Activated T-helper 2 cell treated with anti-CD3 and anti-CD28 coated beads, Interferon-gamma antibody, Interleukin-2, Interleukin-4, amounts not matched to agents 10 μg/mL and 5 μg/mL and 100 μg/mL, durations not matched to agents 14 hours and 24 hours and 36 hours (primary cell): ENCODE measurements at places on chromosomes 1 and 21. TPM values are rescaled to one million over a fixed set of nuclear protein-coding genes. Genes with fewer than 3 reads are reported as not detected.

Gene CD1B
- total RNA-seq: not detected in 2 replicates

Gene OR2L3
- total RNA-seq: not detected in 2 replicates

Gene VANGL1
- total RNA-seq: 9.5 and 10.3 TPM in 2 replicates

Gene CNR2
- total RNA-seq: 0.05 and 0.07 TPM in 2 replicates

Gene GBP7
- not detected in 2 replicates for total RNA-seq

Gene HAO2
- total RNA-seq: not detected in 2 replicates

Gene KCNJ9
- total RNA-seq: not detected in 2 replicates

Gene MPZ
- 4.0 TPM in 2 replicates for total RNA-seq

Gene GLIS1
- total RNA-seq: not detected in 2 replicates

Gene BEST4
- total RNA-seq: 0.91 and 1.7 TPM in 2 replicates

Gene CD55
- total RNA-seq: 132 and 135 TPM in 2 replicates

Gene DHDDS
- 56.2 and 57.3 TPM in 2 replicates for total RNA-seq
